ENCODE measurements at places on chromosomes 11 and 22. TPM values are rescaled to one million over a fixed set of nuclear protein-coding genes. Genes with fewer than 3 reads are reported as not detected.

The MMP7 gene
- 25.7 TPM for polyA plus RNA-seq

DNA sequence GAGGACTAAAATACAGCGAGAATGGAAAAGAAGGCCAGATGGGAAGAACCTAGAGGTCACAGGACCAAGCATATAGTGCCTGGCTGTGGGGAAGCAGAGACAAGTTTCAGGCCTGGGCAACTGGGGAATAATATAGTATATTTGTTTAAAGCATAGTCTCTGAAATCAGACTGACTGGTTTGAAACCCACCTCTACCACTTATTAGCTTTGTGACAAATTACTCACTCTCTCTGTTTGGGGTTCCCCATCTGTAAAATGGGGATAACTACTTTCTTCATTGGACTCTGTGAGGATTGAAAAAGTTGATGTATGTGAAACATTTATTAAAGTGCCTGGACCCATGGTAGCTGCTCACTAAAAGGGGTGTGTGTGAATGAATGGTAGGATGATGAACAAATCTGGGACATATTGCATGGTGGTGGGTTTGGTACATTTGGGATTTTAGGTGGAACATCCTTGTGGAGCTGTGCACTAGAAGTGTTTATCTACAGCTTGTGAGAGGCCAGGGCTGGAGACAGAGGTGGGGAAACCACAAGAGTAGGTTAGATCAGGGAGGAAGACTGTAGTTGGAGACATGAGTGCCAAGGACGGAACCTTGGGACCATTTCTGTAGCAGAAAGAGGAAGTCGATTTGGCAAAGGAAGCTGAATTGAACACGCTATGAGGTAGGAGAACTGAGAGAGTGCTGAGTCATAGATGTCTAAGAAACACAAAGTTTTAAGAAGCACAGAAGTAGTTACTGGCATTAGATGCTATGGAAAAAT, 52.6 kb downstream of the SWAP70 start:
- DNase-seq = no peak

The EEF1G gene
- 2,294 TPM for polyA plus RNA-seq

GRCh38 chr22:32052936-32053791, 10.1 kb downstream of the SLC5A1 start:
- no peak for DNase-seq

DNA sequence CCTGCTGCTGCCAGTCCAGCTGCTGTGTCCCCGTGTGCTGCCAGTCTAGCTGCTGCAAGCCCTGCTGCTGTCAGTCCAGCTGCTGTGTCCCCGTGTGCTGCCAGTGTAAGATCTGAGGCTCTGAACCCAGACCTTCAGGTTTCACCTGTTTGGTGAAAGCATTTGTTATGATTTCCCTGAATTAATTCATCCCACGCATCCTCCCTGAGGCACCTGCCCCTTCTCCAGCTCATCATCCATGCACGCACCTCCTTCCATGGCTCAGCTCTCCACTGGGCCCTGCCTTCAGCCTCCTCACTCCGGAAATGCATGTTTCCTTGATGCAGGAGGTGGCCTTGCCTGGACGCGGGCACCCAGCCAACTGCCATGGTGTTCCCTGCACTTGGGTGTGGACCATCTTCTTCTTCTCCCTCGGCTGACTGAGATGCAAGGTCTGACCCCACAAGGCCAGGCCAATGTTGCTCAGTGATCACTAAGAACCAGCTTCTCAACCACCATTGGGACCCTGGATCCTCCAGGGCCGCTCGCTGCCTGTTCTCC, 788 bp downstream of the KRTAP5-10 start:
- no peak for DNase-seq

GRCh38 chr11:123429913-123430720, at the start of gene GRAMD1B:
TSS of gene GRAMD1B (plus strand) at chr11:123430269. CDS start at chr11:123430793, 524 bp downstream.
- peak; percentile 70 for DNase-seq

DNA sequence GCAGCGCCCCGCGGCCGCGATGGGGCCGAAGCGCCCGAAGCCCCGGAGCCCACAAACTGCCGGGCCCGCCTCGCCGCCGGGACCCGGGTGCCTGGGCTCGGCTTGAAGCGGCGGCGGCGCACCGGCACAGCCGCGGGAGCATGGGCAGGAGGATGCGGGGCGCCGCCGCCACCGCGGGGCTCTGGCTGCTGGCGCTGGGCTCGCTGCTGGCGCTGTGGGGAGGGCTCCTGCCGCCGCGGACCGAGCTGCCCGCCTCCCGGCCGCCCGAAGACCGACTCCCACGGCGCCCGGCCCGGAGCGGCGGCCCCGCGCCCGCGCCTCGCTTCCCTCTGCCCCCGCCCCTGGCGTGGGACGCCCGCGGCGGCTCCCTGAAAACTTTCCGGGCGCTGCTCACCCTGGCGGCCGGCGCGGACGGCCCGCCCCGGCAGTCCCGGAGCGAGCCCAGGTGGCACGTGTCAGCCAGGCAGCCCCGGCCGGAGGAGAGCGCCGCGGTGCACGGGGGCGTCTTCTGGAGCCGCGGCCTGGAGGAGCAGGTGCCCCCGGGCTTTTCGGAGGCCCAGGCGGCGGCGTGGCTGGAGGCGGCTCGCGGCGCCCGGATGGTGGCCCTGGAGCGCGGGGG, 346 bp downstream of the FJX1 start:
- DNase-seq = no peak

DNA sequence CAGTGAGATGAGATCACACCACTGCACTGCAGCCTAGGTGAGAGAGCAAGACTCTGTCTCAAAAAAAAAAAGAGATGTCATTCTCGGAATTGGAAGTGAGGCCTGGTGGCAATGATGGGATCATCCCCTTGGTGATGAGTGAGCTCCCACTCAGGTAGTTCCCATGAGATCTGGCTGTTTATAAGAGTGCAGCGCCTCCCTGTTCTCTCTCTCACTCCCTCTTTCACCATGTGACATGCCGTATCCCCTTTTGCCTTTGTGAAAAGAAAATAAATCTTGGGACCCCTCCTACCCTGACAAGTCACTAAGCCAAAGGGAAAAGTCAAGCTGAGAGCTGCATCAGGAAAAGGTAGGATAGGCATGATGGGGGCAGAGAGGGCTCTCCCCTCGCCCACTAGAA, 28.8 kb downstream of the ZNF70 start:
- no peak for DNase-seq

DNA sequence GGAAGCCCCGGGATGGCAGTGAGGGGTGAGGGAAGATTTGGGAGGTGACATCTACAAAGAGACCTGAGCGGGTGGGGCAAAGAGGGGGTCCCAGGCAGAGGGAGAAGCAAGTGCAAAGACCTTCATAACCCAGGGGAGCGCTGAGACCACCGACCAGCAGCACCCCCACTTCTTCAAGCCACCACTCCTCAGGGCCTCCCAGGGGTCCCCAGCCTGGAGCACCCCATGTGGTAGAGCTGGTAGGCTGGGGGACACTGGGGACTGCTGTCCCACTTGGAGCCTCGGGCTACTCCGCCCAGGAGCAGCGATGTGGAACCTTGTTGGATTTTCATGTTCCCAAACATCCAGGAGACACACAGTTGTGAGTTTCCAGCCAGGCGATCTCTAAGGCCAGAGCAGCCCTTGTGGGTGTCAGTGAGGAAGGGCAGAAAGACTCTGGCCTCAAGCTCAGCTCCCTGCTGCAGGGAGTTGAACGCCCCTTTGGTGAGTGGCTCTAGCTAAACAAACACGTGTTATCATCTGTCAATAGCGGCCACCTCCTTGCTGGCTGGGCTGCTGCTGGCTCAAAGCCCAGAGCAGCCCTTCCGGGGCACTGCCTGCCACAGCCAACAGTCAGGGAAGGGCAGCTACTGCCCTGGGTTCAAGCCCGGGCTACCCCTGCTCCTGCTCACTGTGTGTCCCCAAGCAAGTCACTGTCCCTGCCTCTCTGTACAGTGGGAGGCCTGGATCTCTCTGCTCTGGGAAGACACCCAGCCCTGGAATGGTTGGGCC, 25.7 kb upstream of the CHKA start:
- no peak for DNase-seq

GRCh38 chr11:120134931-120135228, 3.0 kb downstream of the TRIM29 start:
- no peak for DNase-seq

GRCh38 chr22:37179126-37179470, 8.9 kb downstream of the C1QTNF6 start:
- DNase-seq = no peak

GRCh38 chr11:8593455-8593854, 573 bp downstream of the STK33 start:
- DNase-seq = no peak

DNA sequence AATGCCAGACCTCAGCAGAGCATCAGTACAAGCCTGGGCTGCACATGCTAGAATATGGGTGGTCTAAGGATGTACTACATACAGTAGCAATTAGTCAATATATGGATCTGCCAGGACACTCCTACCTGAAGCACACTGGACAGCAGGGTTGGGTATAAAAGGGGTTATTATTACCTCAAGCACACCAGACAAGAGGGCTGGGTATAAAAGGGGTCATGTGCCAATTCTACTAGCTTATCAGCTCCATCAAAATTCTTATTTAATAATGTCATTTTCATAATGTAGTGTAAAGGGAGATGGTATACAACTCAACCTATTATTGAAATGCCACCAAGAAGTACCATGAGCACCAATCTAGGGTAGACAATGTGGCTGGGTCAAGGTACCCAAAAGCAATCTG, 44.7 kb upstream of the PRODH start:
- no peak for DNase-seq

- DNase-seq = no peak
These were observed 1154.2 kb upstream of the TENM4 start for GRCh38 chr11:80595011-80595410.

The OR52J3 gene
- polyA plus RNA-seq = not detected

GRCh38 chr11:17238377-17238776, 30.6 kb upstream of the PIK3C2A start:
- DNase-seq = no peak

The CALCB gene
- polyA plus RNA-seq = 2.8 TPM

The SPINDOC gene
- 26.8 TPM for polyA plus RNA-seq

The LYVE1 gene
- polyA plus RNA-seq = 55.2 TPM

GRCh38 chr11:23423104-23423503, 562.8 kb upstream of the CCDC179 start:
- DNase-seq = no peak

DNA sequence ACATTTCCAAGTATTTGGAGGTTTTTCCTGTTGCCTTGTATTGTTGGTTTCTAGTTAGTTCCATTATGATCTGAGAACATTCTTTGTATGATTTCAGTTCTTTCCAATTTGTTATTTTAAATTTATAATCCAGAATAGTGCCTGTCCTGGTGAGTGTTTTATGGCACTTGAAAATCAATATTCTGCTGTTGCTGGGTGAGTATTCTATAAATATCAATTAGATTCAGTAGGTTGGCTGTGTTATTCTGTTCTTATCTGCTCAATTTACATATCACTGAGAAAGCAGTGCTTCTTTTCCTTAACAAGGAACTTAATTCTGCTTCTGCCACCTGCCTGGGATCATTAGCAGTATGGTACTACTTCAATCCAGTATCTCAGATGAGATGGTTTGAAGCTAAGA, 123.5 kb downstream of the SNX19 start:
- DNase-seq = no peak

The HEPN1 gene
- 1.8 TPM for polyA plus RNA-seq

DNA sequence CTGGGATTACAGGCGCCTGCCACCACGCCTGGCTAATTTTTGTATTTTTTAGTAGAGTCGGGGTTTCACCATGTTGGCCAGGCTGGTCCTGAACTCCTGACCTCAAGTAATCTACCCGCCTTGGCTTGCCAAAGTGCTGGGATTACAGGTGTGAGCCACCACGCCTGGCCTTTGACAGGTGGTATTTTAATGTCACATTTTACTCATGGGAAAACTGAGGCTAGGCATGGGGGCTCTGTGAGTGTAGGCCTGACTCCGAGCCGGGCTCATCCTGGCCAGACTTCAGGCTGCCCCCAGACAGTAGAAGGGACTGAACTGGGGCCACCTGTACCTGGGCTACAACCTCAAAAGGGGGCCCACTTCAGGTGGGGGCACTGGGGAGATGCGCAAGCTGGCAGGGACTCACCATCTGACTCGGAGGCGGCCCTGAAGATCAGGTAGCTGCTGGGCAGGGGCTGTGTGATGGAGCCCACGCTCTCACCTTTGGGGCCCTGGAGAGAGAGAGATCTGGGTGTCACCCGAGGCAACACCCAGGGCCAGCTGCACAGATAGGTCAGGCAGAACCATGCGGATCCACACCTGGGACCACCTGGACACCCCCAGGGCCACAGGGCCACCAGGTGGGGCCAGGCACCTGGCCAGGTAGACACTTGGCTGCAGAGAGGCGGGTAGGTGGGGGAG, 45.8 kb downstream of the OSBPL5 start:
- no peak for DNase-seq

GRCh38 chr11:62854013-62854824, 14.8 kb upstream of the WDR74 start:
- DNase-seq = no peak

The OR51B2 gene
- polyA plus RNA-seq = not detected

All from right renal cortex interstitium (tissue), 3 donors.